Endothelial cell of umbilical vein (primary cell): ENCODE measurements at places on chromosomes 5 and 9. TPM values are rescaled to one million over a fixed set of nuclear protein-coding genes. Genes with fewer than 3 reads are reported as not detected.

GABRA1 gene
- total RNA-seq = not detected in 2 replicates

DNA sequence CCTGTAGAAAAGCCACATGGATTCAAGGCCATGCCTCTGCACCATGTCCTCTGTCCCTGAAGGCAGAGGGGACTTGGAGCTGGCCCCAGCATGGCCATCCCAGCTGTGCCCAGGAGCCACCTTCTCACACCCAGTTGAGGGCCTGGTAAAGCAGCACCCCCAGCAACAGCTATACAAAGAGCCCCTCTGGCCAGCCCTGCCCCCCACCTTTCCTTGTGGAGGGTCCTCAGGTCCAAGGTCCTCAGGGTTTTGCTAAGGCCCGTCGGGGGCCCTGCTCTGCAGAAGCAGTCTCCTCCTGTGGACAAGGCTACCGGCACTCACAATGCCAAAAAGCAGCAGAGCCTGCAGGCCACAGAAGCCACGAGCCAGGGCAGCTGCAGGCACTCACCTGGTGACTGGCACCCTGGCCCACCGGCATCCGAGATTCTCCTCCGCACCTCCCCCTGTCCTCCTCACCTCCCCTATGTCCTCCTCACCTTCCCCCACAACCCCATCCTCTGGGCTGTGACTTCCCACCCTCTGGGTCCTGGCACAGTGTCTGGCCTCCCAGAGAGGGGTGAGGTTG lies 39.9 kb upstream of the LPCAT1 start:
- H3K4me3 ChIP-seq = no peak overlapping the region
- peaks cover 26% of the 10 kb centered on the region for H3K4me1 ChIP-seq
- H3K36me3 ChIP-seq = no peaks in the 10 kb centered on the region
- H3K27me3 ChIP-seq = no peaks in the 10 kb centered on the region

DNA sequence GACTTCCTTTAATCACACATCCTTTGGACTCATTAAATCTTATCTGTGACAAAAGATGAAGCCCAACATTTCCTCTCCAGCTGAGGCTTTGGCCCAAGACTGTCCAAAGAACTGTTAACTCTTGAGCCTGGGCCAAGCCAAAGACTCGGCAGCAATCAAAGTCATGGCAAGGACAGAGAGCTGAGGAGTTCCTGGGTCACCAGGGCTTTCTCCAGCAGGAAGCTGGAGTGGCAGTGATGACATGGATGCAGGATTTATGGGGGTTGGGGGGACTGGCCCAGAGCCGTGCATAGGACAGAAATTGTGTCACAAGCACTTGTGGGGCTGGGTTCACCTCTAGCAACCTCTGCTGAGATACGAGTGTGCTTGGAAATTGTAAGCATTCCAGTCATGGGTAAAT lies 440.3 kb downstream of the PLK2 start:
- H3K4me1 ChIP-seq = peaks cover 18% of the 10 kb centered on the region
- no peaks in the 10 kb centered on the region for H3K36me3 ChIP-seq
- no peaks in the 10 kb centered on the region for H3K27me3 ChIP-seq
- peak; percentile 93 for DNase-seq
- no peak overlapping the region for H3K27ac ChIP-seq

DNA sequence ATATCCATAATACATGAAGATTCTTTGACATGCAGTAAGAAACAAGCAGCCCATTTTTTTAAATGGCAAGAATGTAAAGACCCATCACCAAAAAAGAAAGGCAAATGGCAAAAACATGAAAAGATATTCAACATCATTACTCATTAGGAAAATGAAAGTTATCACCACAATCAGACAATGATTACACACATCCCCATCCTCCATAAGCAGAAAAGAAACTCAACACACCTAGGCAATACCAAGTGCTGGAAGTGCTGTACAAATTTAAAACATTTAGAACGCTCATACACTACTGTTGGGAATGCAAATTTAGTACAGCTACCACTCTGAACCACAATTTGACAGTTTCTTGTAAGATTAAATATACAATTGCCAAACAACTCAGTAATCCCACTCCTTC lies 466.7 kb downstream of the ACTL7B start:
- H3K4me1 ChIP-seq = no peaks in the 10 kb centered on the region
- H3K27me3 ChIP-seq = no peaks in the 10 kb centered on the region
- H3K27ac ChIP-seq = no peak overlapping the region
- no peak overlapping the region for H3K4me3 ChIP-seq

DNA sequence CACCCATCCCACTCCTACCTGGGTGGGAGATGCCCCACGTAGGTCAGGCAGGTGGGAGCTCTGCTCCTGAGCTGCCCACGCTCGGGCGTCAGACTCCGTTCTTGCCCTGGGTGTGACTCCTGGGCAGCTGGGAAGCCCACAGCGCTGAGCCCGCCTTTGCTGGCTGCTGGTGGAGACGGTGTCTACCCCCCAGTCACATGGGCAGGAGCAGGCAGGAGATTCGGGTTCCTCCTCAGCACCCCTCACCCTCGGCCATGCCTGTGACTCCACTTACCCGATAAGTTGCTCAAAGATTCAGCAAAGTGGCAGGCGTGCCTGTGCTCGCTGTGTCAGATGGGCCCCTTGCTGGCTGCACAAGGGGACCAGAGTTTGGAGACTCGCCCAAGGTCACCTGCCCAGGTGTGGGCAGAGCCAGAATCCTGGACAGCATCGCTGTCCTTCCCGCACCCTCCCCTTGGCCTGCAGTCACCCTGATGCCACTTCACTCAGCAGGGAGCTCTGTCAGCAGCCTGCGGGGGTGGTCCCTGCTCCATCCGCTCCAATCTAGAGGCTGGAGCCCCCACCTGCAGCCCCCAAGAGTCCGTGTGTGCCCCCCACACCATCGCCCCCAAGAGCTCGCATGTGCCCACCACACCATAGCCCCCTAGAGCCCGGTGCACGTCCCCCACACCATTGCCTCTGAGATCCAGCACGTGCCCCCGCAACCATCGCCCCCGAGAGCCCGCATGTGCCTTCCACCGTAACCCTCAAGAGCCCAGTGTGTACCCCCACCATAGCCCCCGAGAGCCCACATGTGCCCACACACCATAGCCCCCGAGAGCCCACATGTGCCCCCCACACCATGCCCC lies 4.2 kb downstream of the LCN1 start:
- H3K4me3 ChIP-seq = no peak overlapping the region
- H3K4me1 ChIP-seq = no peaks in the 10 kb centered on the region
- no peak overlapping the region for H3K27ac ChIP-seq
- no peaks in the 10 kb centered on the region for H3K36me3 ChIP-seq
- no peaks in the 10 kb centered on the region for H3K27me3 ChIP-seq
